ENCODE measurements at places on chromosomes 3 and 15.

- DNase-seq = no peak
These were observed 8.0 kb upstream of the KBTBD8 start for GRCh38 chr3:66989860-66990696.

DNA sequence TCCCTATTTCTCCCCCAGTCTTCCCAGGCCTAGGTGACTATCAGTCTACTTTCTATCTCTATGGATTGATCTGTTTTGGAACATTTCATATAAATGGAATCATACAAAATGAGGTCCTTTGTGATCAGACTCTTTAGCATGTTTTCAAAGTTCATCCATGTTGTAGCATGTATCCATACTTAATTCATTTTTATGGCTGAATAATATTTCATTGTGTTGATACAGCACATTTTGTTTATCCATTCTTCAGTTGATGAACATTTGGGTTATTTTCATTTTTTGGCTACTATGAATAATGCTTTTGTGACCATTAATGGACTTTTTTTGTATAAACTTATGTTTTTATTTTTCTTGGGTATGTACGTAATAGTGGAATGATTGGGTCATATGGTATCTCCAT lies 19.2 kb upstream of the MGA start:
- DNase-seq = no peak

DNA sequence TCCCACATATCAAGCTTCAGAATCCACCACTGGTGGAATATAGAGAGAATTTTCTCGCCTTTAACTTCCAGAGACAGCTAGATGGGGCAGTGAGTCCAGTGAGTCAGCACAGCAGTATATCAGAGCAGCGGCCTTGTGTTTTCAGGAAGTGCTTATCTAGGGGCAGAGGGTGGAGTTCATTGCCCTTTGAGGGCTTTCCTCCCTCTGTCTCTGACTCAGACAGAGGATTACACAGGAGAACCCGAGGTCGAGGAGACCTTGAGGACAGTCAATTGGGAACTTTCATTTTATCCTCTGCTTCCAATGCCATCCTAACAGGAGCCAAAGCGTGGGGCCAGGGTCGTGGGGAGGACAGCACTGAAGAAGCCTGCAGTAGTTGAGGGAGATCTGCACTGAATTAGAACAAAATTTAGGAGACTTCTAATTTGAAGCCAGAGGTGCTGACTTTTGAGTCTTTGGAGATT lies 109.6 kb upstream of the UMPS start:
- peak; percentile 9 for DNase-seq

GRCh38 chr15:42035435-42035761 lies 14.6 kb upstream of the PLA2G4E start:
- DNase-seq = peak; percentile 19

GRCh38 chr3:56055546-56055945 lies 412.7 kb downstream of the ERC2 start:
- DNase-seq = no peak

DNA sequence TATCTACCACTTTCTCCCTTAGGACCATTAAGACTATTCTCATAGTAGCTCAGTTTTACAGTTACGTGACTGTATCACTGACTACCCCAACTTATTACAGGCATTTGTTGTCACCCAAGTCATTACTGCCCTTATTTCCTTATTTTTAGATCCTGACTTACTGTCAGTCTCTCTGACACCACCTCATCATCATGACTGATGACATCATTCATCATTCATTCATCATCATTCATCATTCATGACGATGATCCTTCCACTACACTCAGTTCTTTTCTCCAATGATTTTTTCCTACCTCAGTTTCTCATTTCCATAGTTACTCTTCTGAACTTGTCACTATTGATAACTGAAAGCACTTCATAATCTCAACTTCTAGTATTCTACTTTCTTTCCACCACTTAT lies 83.8 kb downstream of the ADAM10 start:
- no peak for DNase-seq

DNA sequence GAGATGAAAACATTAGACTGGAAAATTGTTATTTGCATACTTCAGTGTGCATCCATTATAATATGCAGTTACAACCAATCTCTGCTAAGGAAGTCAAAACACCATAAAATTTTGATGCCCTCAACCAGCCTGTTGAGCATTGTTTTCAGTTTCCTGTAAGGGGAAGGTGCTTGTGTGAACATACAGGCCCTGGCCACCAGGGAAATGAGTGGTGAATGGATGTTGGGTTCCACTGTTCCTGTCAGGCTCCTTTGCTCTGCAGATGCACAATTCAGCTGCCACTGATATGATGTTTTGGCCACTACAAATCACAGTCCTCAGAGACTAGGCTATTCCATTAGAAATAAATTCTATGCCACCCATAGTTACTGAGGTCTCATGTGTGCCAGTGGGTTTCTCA lies 184.6 kb downstream of the SYNPR start:
- no peak for DNase-seq

DNA sequence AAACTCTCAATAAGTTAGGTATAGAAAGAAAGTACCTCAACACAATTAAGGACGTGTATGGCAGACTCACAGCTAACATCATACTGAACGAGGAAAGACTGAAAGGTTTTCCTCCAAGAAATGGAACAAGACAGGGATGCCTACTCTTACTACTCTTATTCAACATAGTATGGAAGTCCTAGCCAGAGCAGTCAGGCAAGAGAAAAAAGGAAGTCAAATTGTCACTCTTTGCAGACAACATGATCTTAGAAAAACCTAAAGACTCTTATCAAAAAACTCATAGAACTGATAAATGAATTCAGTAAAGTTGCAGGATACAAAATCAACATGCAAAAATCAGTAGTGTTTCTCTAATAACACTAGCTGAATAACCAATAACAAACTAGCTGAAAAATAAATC lies 96.0 kb downstream of the C3orf70 start:
- no peak for DNase-seq

DNA sequence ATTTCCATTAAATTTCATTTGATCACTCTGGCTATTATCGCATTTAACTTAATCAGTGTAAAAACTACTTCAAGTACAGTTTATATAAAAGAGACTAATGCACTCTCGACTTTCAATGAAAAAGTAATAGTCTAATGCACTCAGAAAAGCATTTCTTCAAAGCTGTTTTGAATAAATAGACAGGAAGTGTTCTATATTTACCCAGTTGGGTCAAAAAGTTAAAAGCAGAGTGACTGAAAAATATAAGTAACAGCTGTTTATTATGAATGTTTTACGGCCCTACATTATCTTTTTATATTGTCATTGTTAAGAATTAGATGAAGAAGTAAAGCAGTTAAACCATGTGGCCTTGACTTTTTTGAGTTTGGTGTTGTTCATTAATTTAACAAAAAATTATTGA lies 391.8 kb downstream of the ZPLD1 start:
- DNase-seq = no peak

DNA sequence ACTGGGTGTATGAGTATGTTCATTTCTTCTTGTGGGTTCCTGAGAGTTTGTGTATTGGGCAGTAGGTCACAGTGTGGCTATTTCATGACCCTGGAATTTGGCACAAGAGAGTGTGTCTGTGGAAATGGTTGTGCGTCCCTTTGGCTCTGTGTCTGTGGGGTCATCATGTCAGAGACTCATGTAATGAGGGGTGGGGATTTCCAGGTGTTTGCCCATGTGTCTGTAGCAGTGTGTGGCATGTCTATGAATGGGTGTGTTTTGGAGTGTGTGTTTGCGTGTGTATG lies 1.3 kb upstream of the GATA2 start:
- no peak for DNase-seq

DNA sequence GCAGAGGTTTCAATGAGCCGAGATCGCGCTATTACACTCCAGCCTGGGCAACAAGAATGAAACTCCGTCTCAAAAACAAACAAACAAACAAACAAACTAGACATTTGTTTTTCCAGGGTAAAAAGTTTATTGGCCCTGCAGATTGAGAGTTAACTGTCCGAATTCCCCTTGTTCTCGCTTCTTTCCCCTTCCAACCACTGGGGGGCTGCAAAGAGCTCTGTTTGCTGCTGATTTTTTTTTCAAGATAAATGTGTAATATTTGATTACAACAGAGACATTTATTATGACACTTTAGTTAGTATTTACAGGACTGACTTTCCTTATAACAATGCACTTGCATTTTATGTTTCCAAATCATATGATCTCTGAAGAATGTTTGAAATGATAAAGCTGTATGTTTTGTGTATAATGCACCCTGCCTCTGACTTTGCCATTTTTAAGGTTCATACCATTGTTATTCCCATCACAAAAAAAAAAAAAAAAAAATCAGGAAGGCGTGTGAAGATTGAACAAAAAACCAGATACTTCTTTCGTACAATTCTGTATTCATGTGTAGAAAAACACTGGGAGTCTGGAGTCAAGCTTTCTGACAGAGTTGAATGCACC lies 2.8 kb downstream of the CLSTN2 start:
- DNase-seq = peak; percentile 32

DNA sequence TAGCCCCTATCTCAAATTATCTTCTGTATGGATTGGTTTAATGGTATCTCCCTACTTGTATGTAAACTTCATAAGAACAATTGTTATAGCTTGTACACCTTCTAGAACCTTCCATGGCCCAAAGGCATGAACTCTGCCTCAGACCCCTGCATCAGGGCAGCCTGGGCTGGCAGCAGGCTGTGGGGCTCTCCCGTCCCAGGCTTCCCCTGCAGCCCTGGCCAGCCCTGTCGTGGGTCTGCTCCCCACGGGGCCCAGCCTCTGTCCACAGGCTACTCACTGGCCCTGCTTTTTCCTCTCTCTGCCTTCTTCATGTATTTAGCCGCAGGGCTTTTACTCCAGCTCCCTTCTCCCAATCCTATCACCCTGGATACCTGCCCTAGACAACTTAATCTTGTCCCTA lies 4.4 kb downstream of the SCN5A start:
- no peak for DNase-seq

- no peak for DNase-seq
These were observed 47.5 kb downstream of the SRGAP3 start for GRCh38 chr3:9201955-9202354.

DNA sequence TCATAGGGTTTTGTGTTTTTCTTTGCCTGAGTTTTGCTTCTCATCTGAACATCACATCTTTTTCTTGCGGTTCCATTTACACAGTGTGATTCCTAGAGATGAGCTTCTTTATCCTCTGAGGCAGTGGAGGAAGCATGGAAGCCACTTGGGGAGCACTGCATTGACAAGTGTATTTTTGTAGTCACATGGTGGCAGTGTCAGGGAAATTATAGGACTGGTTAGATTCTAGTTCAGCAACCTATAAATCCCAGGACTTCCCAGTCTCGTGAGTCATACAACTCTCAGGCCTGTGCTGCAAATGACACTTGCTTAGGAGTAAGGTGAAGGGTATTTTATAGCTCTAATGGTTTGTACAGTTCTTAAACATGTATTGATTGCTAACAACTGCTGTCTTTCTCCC lies 58.4 kb downstream of the RBM6 start:
- DNase-seq = peak; percentile 28

- DNase-seq = no peak
These were observed 29.9 kb upstream of the TJP1 start for GRCh38 chr15:29852201-29852600.

DNA sequence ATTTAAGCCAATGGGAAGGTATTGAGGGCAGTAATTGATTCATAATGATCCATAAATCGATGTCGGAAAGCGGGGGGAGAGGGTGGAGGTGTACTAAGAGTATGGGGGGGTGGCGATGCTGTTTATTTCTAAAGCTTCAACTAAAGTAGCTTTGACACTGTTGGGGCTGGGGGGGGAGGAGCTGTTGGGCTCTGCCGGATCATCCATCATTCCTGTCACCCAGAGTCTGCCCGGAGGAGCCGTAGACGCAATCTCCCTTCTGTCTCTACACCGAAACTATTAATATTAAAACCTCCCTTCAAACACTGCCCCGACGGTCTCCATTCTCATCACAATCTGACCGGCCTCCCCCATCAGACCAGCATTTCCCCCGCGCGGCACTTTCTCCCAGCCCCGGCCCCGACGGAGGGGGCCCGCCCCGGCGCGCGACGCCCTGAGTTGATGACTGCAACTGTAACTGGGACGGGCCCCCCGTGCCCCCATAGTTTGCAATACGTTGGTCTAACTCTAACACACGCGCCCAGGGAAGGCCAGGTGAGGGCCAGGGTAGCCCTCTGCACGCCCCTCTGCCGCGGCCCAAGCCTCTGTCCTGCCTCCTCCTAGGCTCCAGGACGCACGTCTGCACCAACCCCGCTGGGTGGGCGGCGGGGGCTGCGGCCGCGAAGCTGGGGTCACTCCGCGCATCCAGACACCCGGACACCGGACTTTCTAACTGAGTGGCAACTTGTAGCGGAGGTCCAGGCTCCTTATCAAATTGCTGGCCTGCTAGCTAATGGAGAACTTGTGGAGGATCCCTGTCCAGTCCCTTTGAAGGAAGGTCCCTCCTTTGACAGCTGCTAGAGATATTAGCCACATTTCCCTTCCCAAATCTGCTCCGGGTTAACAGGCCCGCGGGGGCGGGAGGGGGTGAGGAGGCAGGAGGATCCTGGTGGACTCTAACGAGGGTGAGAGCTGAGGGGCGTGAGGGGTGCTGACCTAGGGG lies 212.0 kb downstream of the MEIS2 start:
- DNase-seq = peak; percentile 49

DNA sequence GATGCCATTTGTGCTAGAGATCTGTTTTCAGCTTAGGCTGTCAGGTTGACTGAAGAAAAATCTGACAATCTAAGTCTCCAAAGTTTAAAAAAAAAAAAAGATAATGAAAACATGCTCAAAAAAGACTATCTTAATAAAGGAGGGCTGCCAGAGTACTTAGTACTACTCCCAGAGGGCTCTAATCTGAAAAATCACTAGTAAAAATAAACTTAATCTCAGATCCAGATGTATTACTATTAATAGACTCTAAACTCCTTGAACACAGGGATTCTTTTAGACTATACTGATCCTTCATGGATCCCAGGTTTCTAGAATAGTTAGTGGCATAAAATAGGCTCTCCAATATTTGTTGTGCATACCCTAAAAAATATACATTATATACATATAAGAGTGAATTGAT lies 34.0 kb downstream of the TOPBP1 start:
- DNase-seq = no peak

GRCh38 chr3:156109989-156110388 lies 10.4 kb upstream of the KCNAB1 start:
- DNase-seq = no peak

GRCh38 chr3:190491533-190492054 lies 22.3 kb upstream of the IL1RAP start:
- DNase-seq = no peak

DNA sequence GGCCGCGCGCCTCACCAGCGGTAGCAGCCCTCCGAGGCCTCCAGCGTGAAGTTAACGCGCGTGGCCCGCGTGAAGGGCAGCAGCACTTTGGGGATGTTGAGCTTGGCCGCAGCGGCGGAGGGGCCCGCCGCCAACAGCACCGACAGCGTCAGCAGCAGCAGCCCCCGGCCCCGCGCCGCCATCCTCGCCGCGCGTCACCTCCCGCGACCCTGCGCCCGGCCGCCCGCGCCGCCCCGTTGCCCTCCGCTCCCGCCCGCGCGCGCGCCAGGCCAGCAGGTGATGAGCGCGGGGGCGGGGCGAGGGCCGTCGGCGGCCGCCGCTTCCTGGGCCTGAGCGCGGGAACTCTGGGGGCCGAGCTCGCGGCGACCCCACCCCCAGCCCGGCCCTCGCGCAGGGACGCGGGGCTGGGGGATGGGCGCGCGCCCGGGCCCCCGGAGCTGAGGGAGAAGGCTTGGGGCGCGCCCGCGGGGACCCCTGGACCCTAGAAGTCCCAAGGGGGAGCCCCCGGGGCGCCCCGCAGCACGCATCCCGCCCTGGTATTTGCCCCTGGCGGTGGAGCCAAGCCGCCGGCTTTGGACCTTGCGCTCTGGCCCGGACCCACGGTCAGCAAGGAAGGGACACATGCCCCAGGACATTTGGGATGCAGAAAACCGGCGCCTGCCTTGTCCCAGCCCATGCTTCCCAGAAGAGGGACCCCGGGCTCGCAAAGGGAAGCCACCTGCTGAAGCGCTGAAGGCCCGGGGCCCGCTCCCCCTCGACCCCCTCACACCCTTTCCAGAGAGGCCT lies at the start of gene NUP210:
TSS of gene NUP210 (minus strand) at position 278 of the 786 bp plus-strand sequence. CDS start at position 182, 96 bp downstream.
- no peak for DNase-seq

Measured in fibroblast of upper back skin (primary cell).